Stimulated activated CD4-positive, alpha-beta T cell treated with anti-CD3 and anti-CD28 coated beads, Interleukin-1b, Interleukin-23, amount 100 ng/mL, for 1 hour (primary cell): ENCODE measurements at places on chromosomes 16 and 17.

DNA sequence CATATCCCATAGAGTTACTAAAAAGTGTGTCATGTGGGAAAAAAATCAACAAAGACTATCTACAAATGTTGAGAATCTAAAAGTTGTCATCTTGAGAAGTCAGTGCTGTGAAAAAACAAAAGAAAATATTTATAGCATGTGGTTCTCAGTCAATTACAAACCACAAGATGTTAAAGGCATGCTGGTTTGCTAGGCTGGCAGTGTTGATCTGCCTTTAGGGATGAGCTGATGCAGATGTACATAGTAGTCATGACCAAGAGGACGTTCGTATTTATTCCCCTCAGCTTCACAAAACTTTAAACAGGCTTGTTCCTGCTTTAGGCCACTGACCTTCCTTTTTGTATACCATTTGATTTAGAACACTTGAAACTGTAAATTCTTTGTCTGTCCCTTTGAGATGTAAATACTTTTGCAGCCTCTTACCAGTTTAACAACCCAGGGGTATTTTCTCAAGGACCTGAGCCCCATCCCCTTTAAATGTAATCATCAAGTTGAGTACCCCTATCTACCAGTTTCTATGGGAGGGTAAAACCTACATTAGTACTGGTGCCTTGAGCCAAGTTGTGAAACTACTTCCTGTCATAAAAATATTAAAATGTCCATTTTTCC is 446.6 kb downstream of the KCNJ18 start:
- no peak for DNase-seq

DNA sequence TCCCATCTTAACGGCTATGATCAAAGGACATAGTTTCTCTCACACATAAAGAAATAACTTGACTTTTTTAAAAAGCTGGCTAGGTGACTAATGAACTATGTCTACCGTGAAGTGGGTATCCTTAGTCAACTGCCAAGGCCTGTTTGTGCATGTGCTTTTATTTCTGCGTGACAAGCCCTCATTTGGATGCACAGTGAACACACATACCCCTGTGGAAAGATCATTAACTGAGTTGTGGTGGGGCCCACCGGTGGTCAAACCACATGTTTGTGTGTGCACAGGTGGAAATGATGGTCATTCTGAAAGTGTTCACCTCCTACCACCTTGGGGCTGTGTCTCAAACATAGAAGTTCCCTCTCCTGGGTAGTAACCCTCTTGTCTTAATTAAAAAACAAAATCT is 256.1 kb upstream of the SALL1 start:
- DNase-seq = no peak

- no peak for DNase-seq
These were observed 42.2 kb downstream of the LDHD start for GRCh38 chr16:75074304-75074793.

DNA sequence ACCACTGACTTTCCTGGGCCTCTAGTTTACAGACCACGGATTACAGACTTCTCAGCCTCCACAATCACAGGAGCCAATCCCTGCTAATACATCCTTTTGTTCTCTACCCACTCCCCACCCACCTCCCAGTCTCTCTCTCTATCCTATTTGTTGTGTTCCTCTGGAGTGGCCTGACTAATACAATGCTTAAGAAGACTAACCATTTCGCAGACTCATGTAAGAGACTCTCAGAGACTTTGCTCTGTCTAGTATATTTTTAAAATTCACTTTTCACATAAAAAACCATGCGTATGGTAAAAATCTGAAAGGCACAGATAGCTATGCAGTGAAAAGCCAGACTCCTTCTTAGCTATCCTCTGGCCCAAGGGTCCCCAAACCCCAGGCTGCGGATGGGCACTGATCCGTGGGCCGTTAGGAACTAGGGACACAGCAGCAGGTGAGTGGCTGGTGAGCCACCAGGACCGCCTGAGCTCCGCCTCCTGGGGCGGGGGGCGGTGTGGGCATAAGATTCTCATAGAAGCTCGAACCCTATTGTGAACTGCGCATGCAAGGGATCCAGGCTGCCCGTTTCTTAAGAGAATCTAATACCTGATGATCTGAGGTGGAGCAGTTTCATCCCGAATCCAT is 7.6 kb downstream of the PIK3R6 start:
- no peak for DNase-seq
